AG04450 (cell line): ENCODE measurements at places on chromosomes 11 and 22.
A peak's percentile ranks its signal among the peaks of the same experiment; 100 is the strongest.

GRCh38 chr11:111414936-111415335 lies 35.9 kb upstream of the POU2AF1 start:
- DNase-seq, result no peak

GRCh38 chr11:86507249-86507845 lies 132.7 kb downstream of the CCDC81 start:
- no peak for DNase-seq

DNA sequence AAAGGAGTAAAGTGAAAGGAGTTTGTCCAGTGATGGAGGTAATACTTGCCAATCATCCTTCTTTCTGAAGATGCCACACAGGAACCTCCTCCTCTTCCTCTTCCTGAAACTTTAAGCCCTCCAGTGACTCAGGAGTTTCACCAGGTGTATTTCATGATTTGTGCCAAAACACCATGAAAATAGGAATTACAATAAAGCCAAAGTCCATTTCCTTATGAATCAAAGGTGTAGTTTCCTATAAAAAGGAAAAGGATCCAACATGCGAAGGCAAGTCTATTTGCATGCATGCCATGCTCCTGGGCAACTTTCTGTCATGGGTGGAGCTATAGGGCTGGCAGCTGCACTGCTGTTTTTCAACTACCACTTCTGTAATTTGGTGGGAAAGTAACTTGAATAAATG lies 9.8 kb upstream of the POU2AF1 start:
- DNase-seq, result no peak

GRCh38 chr22:30996462-30996861 lies 27.4 kb downstream of the TUG1 start:
- no peak for DNase-seq

DNA sequence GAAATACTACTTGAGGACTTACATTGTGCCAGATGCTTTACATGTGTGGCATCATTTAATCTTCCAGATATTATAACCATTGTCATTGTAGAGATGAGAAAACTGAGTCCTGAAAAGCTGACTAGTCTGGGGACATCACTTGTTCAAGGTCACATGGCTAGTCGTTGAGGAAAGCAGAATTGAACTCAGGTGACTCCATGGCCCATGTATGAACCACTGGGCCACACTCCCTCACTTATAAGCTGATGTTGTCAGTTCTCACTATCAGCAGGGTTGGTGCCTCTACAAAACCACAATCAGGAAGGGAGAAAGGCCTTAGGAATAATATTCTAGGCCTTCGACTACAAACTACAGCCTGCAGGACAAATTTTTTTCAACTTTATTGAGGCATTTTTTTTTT lies 26.1 kb upstream of the ADA2 start:
- no peak for DNase-seq

DNA sequence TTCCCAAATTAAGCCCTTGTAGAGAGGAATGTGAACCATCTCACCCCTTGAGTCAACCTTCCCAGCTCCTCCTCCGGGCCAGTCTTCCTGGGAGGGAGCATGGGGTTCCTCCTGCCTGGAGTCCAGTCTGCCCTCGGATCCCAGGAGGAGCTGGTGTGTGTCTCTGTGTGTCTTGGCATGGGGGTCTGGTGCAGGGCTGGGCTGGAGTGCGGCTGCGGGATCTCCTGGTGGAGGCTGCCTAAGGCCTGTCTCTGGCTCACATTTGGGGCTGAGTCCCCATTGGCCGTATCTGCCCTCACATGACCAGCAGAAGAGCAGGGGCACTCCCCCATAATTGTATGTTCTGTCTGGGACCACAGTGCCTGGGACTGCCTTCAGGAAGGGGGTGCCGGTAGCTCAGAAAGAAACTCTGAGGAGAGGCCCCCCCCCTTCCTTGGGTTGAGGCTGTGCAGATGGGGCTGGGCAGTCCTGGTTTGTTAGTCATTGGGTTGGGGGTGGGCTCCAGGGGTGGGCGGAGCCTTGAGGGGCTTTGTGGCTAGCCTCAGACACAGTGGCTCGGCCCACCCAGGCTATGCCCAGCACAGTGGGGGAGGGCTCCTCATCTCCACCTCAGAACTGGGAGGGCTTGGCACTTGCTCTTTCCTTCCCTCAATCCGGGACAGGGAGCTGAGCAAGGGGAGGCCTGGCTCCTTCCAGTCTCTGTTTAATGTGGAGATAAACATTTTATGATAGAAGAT lies 2.9 kb downstream of the C1QTNF5 start:
- peak; percentile 88 for DNase-seq

- peak; percentile 41 for DNase-seq
These were observed 46.1 kb upstream of the SCUBE2 start for GRCh38 chr11:9137293-9138132.

DNA sequence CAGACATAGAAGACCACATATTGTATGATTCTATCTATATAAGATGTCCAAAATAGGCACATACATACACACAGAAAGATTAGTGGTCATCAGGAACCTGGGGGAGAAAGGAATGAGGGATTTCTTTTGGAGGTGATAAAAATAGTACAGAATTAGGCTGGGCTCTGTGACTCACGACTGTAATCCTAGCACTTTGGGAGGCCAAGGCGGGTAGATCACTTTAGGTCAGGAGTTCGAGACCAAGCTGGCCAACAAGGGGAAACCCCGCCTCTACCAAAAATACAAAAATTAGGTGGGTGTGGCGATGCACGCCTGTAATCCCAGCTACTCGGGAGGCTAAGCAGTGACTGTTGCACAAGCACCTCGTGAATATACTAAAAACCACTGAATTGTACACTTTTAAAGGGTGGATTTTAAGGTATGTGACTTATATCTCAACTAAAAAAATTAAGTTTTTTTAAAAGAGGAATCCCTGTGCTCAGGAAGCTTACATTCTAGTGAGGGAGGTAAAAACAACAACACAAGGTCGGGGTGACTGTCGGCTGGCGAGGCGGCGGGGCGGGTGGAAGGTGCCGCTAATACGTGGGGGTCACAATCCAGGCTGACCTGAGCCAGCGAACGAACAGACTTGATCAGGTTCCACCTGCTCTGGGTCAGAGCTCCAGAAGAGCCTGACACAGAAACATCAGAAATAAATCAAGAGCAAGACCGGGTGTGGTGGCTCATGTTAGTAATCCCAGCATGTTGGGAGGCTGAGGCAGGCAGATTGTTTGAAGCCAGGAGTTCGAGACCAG lies 25.3 kb upstream of the TESMIN start:
- DNase-seq, result no peak

GRCh38 chr11:18270102-18270501 lies 4.0 kb downstream of the SAA1 start:
- no peak for DNase-seq
